ENCODE measurements at places on chromosomes 3 and 15. TPM values are rescaled to one million over a fixed set of nuclear protein-coding genes. Genes with fewer than 3 reads are reported as not detected.

SEMA3B gene
- total RNA-seq = 18.2 TPM

DNA sequence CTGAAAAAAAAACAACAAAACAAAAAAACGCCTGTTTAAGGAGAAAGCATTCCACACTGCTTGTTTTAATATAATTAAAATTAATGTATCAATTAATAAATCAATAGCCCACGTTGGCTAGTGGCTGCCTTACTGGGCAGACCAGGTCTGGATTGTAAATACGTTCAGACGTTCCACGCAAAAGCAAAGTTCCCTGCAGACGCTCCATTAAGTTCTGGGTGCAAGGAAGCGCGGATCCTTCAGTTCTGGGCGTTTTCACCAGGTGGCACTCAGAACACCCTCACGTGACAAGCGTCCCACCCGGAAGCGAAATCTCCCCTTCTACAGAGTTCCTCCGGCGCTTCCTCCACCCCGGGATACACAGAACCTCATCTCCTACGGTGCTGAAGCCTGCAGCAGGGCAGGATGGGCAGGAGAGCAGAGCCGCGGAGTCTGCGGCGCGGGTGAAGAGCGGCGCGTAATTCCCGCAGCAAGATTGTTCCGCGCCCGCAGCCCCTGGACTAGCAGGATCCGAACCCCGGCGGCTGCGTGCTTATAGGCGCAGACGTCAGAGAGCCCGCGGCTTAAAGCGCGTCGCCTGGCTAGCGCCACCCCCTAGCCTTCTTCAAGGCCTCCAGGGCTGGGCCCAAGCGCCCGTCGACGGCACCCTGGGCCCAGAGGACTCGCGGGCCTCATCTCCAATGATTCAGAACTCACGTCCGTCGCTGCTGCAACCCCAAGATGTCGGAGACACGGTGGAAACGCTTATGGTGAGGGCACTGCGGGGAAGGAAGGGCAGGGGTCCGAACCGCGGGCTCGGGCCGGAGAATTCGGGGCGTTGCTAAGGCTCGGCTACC lies at the start of gene SLC25A38:
Gene SLC25A38, plus strand, starts transcription at position 326 of the 836 bp plus-strand sequence. Its CDS starts 355 bp downstream, at position 681.
- DNase-seq = peak; percentile 89

- no peak for DNase-seq
These were observed 253.3 kb downstream of the TJP1 start for GRCh38 chr15:29568840-29569532.

- DNase-seq = no peak
These were observed 6.1 kb downstream of the PTX3 start for GRCh38 chr3:157442729-157443128.

Measured in ureter (tissue), 1 donor.